ENCODE measurements at places on chromosomes 1 and 21.

GRCh38 chr1:21921100-21921875 lies 15.8 kb downstream of the HSPG2 start:
- no peak for DNase-seq

- DNase-seq, result peak; percentile 60
Observed at GRCh38 chr1:234270581-234271242, 102.5 kb upstream of the COA6 start.

- peak; percentile 100 for DNase-seq
Observed at GRCh38 chr1:85607126-85607920, 26.8 kb downstream of the CCN1 start.

DNA sequence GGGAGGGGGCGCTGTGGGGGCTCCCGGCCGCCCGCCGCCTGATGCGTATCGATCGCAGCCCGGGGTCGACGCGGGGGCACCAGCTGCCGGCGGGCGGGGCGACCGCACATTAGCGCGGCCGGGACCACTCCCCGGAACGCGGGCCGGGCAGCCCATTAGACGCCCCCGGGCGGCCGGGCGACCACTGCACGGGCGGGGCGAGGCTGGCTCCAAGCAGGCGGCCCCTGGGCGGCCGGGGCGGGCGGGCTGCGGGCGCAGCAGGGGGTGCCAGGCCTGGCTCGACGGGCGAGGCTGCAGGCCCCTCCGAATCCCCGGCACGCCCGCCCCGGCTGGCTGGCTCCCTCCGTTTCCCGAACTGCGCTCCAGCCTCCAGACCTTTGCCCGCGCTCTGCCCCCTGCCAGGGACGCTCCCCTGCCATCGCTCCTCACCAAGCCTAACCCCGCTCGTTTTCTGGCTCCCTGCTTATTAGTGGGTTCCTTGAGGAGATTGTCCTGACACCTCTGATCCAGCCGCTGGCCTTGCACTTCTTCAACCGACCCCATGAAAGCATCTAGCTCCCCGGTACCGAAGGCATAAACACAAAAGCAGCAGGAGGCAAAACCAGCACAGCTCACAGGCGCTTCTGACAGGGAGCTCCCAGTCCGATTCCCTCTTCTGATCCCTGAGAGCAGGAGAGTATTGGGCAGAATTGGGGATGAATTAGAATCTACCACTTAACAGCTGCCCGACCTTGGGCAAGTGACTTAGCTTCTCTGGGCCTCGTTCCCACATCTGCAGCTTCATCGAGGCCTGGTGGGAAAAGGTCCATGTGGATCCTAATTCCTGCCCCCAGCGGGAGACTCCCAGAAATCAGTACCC lies 92.6 kb upstream of the CASZ1 start:
- no peak for DNase-seq

GRCh38 chr1:116680752-116681151 lies 13.2 kb upstream of the IGSF3 start:
- no peak for DNase-seq

GRCh38 chr1:162214202-162214601 lies 144.7 kb downstream of the NOS1AP start:
- no peak for DNase-seq

DNA sequence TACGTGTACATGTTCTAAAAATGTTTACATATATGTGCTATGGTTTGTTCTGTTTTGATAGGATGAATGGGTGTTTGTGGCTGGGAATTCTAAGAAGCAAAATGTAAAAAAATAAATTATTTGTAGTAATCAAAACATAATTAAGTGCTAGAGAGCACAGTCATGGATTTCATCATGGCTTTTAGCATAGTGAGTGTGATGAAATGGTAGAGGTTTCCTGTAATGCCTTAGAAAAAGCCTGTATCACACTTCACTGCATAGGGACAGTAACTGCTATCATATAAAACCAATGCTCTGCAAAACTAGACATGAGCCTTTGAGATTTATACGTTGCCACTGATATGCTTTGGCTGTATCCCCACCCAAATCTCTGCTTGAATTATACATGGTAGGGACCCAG lies 99.8 kb downstream of the PTGER3 start:
- no peak for DNase-seq

DNA sequence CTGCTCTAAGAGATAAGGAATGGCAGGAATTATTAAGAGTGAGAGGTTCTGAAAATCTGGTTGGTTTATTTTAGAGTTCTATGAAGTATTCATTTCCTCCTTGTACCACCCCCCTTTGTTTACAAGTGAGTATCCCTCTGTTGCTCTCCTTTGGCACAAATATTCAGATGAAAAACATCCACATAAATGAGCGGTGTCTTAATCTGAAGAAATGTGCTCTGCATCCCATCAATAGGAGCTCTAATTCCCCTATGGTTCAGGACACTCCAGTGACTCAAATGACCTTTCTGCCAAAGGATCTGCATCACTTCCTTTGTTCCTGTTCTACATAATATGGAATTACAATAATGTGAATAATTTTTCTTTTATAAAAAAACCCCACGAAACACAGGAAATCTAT lies 16.6 kb downstream of the DDAH1 start:
- peak; percentile 50 for DNase-seq

GRCh38 chr1:1883092-1883873 lies 7.6 kb downstream of the GNB1 start:
- DNase-seq, result no peak

GRCh38 chr1:206808615-206809014 lies 36.3 kb upstream of the IL10 start:
- peak; percentile 50 for DNase-seq

- no peak for DNase-seq
Observed at GRCh38 chr21:35449846-35450245, 400.7 kb upstream of the RUNX1 start.

- no peak for DNase-seq
Observed at GRCh38 chr1:94100785-94101612, 19.9 kb downstream of the ABCA4 start.

GRCh38 chr1:41392528-41392924 lies 31.3 kb downstream of the FOXO6 start:
- no peak for DNase-seq

DNA sequence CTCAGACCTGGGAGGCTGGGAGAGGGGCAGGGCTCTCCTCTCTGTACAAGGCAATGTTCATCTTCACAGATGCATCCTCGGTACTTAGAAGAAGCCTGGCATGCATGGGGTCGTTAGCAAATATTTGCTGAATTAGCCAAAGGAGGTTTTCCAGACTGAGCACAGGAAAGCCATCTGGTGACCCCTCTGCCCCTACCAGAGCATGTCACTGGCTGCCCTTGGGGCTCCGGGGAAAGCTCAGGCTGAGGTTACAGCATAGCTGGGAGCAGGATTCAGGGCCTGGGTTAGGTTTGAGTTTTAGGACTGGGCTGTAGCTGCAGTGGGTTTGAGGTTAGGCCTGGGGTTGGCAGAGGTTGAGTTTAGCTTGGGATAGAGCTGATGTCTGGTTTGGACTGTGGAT lies 43.4 kb upstream of the ZBTB40 start:
- DNase-seq, result no peak

DNA sequence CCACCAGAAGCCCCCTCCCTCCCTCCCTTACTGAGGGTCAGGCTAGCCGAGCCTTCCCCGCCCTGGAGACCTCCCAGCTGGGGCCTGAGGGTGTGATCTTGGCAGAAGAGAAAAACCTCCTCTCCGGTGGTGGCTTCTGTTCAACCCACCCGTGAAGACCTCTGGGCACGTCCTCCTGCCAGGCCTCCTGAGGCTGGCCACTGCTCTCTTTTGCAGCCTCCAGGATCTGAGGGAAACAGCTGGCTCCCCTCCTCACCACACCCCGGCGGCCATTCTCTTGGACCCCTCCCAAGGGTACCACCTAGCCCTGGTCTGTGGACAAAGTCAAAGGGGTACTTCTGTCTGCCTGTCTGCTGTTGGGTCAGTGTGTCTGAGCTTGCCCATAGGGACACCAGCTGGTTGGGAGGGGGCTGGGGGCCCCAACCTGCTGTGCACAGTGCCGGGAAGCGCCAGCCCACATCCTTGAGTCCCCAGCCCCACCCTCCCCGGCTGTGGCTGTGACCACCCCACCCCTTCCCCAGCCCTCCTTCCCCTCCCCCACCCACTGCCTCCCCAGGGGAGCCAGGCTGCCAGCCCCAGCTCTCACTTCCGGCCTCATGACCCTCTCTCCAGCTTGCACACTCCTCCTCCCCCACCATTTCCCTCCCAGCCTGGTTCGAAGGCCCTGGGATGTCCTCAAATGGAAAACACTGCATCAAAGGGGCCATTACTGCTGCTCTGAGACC lies 48.1 kb downstream of the AHDC1 start:
- DNase-seq, result no peak

- no peak for DNase-seq
Observed at GRCh38 chr1:60502506-60502905, 428.9 kb upstream of the C1orf87 start.

- no peak for DNase-seq
Observed at GRCh38 chr1:46159516-46159915, 15.4 kb upstream of the TSPAN1 start.

GRCh38 chr1:58548371-58548770 lies 1.8 kb upstream of the OMA1 start:
- DNase-seq, result no peak

GRCh38 chr1:54506594-54506993 lies 41.4 kb upstream of the ACOT11 start:
- peak; percentile 48 for DNase-seq

DNA sequence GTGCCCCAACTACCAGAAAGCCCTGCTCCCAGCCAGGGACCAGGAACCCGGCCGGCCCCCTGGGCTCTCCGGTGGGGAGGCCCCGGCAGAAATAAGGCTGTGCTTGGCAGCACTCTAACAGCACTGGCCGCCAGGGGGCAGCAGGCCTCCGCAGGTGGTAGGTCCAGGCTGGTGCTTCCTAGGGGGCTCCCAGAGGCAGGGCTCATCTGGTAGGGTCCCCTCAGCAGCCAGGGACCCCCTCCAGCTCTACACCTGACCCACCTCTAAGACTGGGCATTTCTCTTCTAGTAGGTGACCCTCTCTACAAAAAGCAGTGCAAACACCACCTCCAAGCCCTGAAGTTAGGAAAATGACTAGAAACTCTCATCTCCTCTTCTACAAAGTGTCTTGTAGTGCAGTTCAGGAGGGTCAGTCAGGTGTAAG lies 85.6 kb downstream of the STUM start:
- peak; percentile 38 for DNase-seq

DNA sequence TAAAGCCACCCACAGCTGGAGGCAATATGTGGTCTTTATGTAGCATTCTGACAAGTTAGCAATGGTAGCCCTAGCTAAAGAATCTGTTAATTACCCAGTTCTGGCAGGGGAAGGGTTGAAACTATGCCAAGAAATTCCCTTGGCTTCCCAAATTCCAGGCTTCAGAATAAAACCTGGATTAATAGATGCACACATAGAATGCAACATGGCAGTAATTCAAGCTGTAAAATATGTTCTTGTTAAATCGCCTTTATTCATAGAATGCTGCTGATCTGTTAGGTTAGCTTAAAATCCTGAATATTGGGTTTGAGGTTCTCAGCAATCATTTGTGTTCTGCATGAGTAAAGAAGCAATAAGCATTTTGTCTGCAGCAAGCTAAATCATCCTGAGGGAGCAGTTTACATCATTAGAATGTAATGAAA lies 80.1 kb downstream of the ZNF326 start:
- no peak for DNase-seq

- peak; percentile 100 for DNase-seq
Observed at GRCh38 chr21:38244885-38245869, 11.6 kb upstream of the KCNJ15 start.

DNA sequence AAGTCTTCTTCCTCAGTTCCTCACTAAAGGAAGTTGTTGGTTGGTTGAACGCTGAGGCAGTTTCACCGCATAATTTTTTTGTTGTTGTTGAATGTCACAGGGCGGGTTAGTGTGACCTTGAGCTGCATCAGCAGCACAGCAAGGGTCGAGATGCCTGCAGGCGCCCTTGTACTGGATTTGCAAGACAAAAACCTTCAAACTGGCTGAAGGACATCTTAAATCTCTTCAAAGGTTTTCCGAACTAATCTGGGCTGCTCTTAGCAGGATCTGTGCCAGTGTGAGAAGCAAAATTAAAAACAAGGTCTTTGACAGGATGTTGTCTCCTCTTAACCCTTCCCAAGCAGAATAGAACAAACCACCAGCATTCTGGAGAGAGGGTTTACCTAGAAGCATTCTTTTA lies 59.4 kb downstream of the NRIP1 start:
- no peak for DNase-seq

- peak; percentile 58 for DNase-seq
Observed at GRCh38 chr1:57017200-57017599, 51.4 kb upstream of the C8B start.

DNA sequence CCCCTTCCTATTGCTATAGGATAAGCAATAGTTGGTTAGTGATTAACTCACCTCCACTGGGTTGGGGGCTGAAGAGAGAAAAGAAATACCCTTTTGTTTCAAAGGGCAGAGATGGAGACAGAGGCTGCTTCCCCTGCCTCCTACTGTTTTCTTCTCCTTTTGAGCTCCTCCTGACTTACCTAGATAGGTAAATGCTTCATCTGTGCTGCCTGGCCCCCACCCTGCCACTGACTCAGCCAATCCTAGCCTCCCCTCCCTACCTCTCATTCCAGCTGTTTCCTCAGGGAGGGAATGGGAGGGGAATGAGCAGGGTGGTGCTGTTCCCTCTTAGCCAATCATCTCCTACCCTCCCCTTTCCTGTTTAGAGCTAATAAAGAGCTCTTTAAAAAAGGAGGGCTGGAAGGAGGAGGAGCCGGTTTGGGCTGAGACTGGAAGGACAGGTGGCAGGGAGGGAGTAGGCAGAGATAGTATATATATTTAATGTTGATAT lies at the start of gene C1orf116:
Gene C1orf116, minus strand, starts transcription at position 229 of the 490 bp plus-strand sequence. CDS start 5,158 bp downstream, outside the sequence.
- DNase-seq, result peak; percentile 48

DNA sequence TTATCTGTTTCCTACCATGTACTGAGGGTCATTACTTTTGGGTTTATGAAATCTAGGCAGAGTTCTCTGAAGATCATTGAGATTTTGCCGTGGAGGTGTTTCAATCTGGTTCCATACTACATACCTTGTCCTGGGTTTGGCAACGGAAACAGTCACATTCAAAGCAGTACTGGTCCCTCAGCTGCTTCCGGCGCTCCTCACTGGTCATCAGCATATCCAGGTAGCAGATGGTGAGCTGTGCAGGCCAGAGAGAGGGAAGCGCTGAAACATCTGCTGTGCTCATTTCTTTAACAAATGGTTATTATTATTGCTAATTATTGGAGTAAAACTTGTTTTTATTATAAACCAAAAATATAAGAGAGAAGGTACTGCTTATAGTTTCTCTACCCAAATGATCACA lies 591.7 kb downstream of the SMYD3 start:
- no peak for DNase-seq

DNA sequence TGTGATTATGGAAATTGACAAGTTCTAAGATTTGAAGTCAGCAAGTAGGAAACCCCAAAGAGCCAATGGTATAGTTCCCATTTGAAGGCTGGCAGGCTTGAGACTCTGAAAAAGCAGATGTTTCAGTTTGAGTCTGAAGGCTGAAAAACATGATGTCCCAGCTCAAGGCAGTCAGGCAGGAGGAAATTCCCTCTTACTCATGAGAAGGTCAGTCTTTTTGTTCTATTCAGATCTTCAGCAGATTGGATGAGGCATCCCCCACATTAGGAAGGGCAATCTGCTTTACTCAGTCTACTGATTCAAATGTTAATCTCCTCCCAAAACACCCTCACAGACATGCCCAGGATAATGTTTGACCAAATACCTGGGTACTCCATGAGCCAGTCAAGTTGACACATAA lies 372.5 kb upstream of the ST6GALNAC5 start:
- DNase-seq, result no peak

Data from HT1080 (cell line).